Activated CD4-positive, alpha-beta memory T cell treated with anti-CD3 and anti-CD28 coated beads for 36 hours (primary cell): ENCODE measurements at places on chromosomes 16 and 17.

DNA sequence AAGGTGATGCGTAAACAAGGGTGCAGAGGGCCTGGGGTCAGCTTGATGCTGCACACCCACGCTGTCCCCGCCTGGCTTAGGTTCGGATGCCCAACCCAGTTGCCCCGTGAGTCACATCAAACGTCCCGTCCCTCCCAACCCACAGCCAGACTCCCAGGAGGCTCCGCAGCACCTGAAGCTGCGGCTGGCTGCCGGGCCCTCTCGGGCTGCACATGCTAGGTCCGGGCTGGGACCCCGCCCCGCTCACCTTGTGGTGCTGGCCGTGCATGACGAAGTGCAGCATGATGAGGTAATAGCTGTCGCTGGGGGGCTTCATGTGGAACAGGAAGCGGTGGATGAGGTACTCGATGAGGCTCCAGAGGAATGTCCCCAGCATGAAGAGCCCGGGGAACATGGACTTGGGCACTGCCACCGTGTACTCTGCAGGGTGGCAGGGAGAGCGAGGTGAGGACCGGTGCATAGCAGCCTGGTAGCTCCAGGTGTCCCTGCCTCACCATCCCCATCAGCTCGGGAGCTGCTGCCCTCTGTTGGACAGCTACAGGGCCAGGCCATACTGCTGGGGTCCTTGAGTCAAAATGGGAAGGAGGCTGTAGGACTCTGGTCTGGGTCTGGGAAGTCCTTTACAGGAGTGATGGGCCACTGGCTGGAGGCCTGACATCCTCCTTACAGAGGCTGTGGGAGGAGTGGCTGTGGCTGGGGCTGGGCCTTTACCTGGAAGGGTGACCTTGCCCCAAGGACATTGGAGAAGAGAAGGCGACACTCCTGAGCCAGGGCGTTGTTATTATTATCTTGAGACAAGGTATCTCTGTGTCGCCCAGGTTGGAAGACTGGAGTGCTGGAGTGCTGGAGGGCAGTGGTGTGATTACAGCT is 18.3 kb upstream of the MLKL start:
- DNase-seq, result no peak

DNA sequence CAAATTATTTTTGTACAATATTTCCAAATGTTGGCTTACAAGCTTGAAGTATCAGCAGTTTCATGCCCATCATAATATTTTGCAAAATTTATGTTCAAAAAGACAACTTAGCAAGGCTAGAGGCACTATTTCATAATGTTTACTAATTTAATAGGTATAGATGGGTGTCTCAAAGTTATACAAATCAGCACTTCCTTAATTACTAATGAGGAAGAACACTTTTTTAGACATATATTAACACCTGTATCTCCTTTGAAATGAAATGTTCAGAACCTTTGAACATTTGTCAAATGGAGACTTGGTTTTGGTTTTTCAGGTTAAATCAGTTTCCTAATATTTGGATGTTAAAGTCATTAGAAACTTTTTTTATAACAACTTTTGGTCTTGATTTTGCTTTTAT is 2.2 kb downstream of the TAT start:
- DNase-seq, result no peak

DNA sequence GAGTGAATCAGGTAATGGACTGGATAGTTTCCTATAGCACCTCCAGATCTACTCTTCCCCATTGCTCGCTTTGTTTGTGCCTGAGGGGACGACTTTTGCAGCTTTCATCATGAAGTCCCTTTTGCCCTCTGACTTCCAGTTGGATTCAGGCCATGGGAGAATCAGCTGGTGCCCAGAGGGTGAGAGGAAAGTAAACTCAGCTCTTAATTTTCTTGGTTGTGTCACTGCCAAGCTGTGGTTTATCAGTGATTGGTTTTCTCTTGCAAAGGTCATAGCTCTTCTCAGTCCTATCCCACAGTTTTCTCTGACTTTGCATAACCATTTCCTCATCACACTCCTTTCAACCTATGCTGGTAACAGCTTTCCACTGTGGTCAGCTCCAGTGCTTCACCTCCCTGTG is 200.1 kb downstream of the KCNJ2 start:
- no peak for DNase-seq

DNA sequence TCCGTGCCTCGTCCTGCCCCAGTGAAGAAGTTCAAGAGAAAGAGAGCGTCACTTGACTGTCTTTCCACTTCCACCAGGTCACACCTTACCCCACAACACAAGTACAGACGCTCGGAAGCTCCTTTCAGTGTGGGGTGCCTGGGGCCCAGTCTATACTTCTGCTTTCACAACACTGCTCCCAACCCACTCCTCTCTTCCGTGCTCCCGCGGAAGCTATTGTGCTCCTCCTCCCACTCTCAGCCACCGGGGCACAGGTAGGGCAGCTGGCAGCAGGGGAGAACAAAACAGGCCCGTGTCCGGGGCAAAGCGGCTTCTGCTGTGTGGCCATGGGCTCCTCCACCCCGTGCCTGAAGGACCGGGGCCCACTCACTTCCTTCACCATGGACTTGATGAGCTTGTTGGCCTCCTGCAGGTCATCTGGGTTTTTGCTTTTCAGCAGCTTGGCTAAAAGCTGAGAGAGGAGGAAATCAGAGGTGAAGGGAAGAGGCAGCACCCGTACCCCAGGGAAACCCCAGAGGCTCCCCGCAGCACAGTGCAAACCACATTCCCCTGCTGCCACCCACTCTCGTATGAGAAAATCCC is 18.9 kb downstream of the GGA3 start:
- peak; percentile 70 for DNase-seq

- no peak for DNase-seq
Measured at GRCh38 chr17:78950870-78951269, 25.7 kb upstream of the TIMP2 start.

DNA sequence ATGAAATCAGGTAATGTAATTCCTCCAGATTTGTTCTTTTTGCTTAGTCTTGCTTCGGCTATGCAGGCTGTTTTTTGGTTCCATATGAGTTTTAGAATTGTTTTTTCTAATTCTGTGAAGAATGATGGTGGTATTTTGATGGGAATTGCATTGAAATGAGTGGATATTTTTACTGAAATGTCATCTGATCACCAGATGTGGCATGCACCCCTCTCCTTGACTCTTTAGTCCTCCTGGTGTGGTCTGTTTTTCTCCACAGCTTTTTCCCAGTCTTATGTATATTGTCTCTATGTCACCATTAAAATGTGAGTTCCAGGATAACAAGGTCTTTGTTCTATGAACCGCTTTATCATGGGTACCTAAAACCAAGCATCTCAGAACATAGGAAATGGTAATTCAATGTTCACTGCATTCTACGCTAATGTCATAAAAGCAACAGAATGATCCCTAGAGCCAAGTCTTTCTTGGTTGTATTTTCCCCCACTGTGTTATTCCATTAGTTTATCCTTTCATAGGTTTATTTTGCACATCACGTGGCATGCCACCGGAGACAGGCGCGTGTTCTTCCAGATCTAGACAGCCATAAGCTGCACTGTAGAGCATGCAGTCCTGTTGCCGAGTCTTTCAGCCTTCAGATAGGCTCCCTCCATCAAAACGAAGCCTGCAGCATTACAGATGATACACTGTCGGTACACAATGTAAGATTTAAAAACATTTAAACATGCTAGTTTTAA is 172.5 kb downstream of the RPTOR start:
- no peak for DNase-seq

- no peak for DNase-seq
Measured at GRCh38 chr17:29838961-29839360, 91.1 kb downstream of the SSH2 start.

DNA sequence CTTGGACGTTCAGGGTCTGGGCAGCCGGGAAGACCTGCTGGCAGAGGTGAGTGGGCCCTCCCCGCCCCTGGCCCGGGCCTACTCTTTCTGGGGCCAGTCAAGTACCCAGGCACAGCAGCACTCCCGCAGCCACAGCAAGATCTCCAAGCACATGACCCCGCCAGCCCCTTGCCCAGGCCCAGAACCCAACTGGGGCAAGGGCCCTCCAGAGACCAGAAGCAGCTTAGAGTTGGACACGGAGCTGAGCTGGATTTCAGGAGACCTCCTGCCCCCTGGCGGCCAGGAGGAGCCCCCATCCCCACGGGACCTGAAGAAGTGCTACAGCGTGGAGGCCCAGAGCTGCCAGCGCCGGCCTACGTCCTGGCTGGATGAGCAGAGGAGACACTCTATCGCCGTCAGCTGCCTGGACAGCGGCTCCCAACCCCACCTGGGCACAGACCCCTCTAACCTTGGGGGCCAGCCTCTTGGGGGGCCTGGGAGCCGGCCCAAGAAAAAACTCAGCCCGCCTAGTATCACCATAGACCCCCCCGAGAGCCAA is 8.6 kb upstream of the ABCC3 start:
- DNase-seq, result peak; percentile 78

- no peak for DNase-seq
Measured at GRCh38 chr16:57941016-57941664, 29.8 kb downstream of the CNGB1 start.

- DNase-seq, result no peak
Measured at GRCh38 chr16:29992344-29992967, 3.0 kb downstream of the HIRIP3 start.

DNA sequence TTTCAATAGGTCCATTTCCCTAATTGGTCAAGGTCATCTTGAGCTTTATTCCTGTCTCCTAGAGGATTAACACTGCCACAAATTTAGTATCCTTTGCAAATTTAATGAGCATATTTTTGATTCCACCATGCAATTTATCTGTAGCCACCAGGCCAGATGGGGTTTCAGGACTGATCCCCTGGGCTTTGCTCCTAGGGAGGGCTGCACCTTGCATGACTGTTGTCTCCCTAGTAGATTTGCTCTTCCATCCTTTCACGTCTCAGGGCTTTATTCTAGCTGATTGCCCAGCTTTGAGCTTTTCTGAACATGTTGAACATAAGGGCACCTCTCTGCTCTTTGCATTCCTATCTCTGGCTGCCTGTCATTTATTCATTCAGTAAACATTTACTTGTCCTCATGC is 7.7 kb upstream of the KCNH6 start:
- DNase-seq, result no peak

GRCh38 chr17:7261379-7262191 is 693 bp downstream of the CLDN7 start:
- peak; percentile 33 for DNase-seq

GRCh38 chr16:58016840-58017446 is 8.6 kb upstream of the MMP15 start:
- no peak for DNase-seq

DNA sequence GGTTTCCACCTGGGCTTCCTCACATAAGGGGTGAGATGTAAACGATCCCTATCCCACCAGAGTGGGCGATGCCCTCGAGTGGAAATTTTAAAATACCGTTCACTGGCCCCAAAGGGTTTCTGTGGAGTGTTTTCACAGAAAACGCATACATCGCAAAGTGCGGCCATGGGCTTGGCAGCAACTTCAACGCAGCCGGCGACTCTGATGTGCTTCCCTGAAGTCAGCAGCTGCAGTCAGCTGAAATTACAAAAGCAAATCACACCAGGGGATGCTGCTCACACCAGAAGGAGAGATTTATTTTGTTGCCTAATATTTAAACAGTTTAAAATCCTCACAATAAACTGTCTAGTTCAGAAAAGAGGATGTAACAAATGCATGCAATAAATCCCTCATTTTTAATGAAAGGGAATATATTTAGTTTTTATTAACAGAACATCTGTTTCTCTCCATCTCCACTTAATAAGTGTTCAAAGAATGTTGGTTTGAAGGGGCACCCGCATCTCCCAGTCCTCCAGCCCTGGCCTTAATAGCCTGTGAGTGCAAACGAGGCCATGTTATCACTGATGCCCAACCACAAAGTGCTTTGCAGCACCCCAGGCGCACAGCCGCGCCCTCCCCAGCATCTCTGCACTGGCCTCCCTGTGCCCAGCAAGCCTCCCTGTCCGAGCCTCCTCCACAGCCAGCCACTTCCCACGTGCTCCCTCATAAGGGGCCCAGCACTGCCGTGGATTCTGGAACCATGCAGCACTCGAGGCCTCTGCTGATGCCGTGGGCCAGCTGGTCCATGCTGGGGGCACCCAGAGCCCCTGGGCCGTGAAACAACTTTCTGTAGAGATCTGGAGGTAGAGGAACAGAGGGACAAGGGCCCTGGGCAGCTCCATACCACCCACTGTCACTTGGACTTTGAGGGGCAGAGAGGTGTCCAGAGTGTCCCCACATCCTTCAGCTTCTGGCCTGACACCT is 17.3 kb upstream of the XYLT2 start:
- no peak for DNase-seq

DNA sequence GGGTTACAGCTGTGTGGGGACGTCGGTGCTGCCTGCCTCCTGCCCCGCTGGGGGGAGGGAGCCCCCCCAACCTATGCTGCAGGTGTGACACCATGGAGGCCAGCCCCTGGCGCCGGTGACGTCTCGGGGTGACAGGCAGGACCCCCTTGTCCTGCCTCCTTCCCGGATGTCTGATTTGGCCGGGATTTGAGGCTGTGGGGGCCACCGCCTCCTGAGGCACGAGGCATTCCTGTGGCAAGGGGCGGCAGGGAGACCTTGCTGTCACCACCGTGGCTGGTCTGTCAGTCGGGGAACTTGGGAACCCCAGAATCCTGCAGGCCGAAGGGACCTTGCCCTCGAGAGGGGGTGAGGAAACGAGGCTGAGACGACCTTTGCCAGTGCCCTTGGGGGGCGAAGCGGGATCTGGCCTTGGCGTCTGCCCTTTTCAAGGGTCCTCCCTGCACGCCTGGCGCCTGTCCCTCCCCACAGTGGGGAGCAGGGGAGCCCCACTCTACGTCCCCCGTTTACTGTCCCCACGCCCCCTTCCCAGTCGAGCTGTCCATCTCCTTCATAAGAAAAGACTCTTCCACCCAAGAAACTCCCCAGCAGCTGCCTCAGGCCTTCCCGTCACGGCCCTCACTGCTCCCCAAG is 74.4 kb downstream of the METRNL start:
- DNase-seq, result peak; percentile 7

DNA sequence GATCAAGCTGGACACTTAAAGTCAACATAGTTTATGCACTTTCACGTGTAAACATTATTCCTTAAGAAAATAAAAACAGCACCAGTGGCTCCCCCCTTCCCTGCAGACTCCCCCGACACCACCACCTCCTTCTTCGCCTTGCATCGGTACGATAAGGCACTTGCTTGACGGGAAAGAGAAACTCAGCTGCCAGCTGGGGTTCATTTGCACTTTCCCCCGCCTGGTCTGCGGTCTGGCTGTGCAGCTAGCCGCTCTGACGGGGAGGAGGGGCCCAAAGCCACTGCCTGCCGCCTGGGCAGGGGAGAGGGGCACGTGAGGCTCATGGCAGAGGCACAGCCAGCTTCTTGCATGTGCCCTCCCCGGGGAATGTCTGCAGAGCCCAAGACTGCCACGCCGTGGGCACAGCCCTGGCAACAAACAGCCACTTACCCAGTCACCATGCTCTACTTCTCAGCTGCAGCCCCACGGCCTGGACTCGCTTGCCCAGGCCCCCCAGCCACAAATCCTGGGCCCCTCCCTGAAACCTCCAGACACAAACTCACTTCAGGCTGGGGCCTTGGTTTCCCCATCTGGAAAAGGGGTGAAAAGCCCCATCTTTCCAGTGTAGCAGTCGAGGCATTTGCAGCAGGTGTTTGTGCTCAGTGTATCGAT is 16.5 kb upstream of the PRM1 start:
- DNase-seq, result peak; percentile 82

- no peak for DNase-seq
Measured at GRCh38 chr17:9138161-9138717, 116.9 kb downstream of the NTN1 start.
